ENCODE measurements at places on chromosomes 11 and 22. TPM values are rescaled to one million over a fixed set of nuclear protein-coding genes. Genes with fewer than 3 reads are reported as not detected.

Gene LMO2
- total RNA-seq: not detected

Gene DDIAS
- total RNA-seq: 3.5 TPM

Gene YPEL4
- not detected for total RNA-seq

Gene FZD4
- 24.3 TPM for total RNA-seq

Gene XNDC1N
- total RNA-seq: 7.8 TPM

Gene TRIM29
- not detected for total RNA-seq

Gene PNPLA5
- total RNA-seq: not detected

Gene BCO2
- 7.1 TPM for total RNA-seq

Gene KCTD17
- 47.0 TPM for total RNA-seq

Gene MAPK8IP1
- total RNA-seq: 11.9 TPM

Gene PIH1D2
- 1.2 TPM for total RNA-seq

Gene TNRC6B
- 17.4 TPM for total RNA-seq

Gene RIMBP3B
- total RNA-seq: not detected

Gene CFAP300
- total RNA-seq: 12.1 TPM

Gene MUC5AC
- total RNA-seq: not detected

Gene LIF
- total RNA-seq: 11.0 TPM

Gene ACRV1
- not detected for total RNA-seq

Gene OLFML1
- total RNA-seq: not detected

Gene CAPN1
- total RNA-seq: 233 TPM

Gene EXPH5
- 0.86 TPM for total RNA-seq

Gene GGT1
- 10.1 TPM for total RNA-seq

Gene NLRP6
- not detected for total RNA-seq

Gene ZNF74
- total RNA-seq: 8.2 TPM

Gene GPR83
- not detected for total RNA-seq

Gene RBMXL2
- not detected for total RNA-seq

Gene MS4A14
- not detected for total RNA-seq

Gene API5
- 96.2 TPM for total RNA-seq

Gene OR5A1
- total RNA-seq: not detected

Gene MS4A15
- total RNA-seq: not detected

Gene TUBA8
- not detected for total RNA-seq

Gene TMPRSS5
- 0.18 TPM for total RNA-seq

Gene SHANK2
- total RNA-seq: 0.58 TPM

Gene LRRN4CL
- total RNA-seq: 6.6 TPM

Gene APLNR
- not detected for total RNA-seq

Gene OR4A16
- total RNA-seq: not detected

Gene RIMBP3C
- total RNA-seq: not detected

Gene CRYAB
- total RNA-seq: 27.1 TPM

Gene NOX4
- total RNA-seq: 0.71 TPM

Gene MAP6
- 0.89 TPM for total RNA-seq

Gene OR51B2
- not detected for total RNA-seq

Gene GRIK4
- not detected for total RNA-seq

Gene VSTM5
- total RNA-seq: 0.29 TPM

Gene C11orf65
- total RNA-seq: 1.1 TPM

Gene NXPE1
- total RNA-seq: not detected

Gene SPA17
- 32.0 TPM for total RNA-seq

Gene PRG3
- not detected for total RNA-seq

Gene ARHGAP20
- 1.2 TPM for total RNA-seq

Gene PKP3
- total RNA-seq: 4.9 TPM

Gene TRIM51
- total RNA-seq: not detected

Gene CHRDL2
- total RNA-seq: not detected

Gene C11orf16
- not detected for total RNA-seq
